ENCODE measurements at places on chromosomes 7 and 10.
A peak's percentile ranks its signal among the peaks of the same experiment; 100 is the strongest.

- no peak for DNase-seq
These were observed 151.1 kb downstream of the SEM1 start for GRCh38 chr7:96558530-96558929.

GRCh38 chr7:111753968-111754367 lies 191.7 kb upstream of the IMMP2L start:
- no peak for DNase-seq

- no peak for DNase-seq
These were observed 313.1 kb upstream of the SMIM30 start for GRCh38 chr7:113431406-113431805.

DNA sequence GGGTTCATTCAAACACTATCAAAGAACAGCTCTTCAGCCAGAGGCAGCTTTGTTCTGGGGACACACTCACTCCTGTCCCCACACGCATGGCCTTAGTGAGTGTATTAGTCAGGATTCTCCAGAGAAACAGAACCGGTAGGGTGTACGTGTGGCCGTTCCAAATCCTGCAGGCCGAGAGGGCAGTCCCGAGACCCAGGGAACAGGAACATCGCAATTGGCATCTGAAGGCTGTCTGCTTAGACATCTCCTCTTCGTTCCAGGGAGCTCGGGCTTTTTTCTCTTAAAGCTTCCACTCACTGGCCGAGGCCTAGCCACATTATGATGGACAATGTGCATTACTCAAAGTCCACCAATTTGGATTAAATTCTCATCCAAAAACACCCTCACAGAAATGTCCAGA lies 523.3 kb downstream of the GLRX3 start:
- no peak for DNase-seq

- DNase-seq, result no peak
These were observed 3.5 kb downstream of the FASTK start for GRCh38 chr7:151076863-151077704.

DNA sequence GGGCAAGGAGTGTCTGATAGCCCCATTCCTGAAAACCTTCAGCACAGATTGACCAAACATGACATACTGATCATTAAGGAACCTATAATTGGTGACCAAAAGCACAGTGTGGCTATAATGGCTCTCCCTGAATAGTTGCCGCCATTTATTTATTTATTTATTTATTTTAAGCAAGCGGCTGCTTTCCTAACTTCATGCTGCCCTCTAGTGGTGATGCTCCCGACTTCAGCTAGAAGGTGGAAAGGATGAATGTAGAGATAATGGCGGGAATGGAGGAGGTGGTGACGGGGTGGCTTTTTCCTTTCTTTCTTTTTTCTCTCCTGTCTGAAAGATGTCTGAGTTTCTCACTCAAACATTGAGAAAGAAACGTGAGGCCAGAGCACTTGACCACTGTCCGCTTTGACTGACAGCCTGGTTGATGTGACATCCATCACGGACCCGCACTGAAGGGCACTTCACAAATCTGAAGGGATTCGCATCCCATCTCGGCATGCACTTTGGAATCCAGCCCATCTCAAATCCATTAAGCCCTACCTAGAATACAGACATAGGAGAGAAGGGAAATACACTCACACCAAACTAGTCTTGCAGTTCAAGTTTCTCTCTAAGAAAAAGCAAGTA lies 1090.1 kb downstream of the KCNMA1 start:
- peak; percentile 24 for DNase-seq

GRCh38 chr7:117012696-117013095 lies 59.4 kb downstream of the ST7 start:
- no peak for DNase-seq

DNA sequence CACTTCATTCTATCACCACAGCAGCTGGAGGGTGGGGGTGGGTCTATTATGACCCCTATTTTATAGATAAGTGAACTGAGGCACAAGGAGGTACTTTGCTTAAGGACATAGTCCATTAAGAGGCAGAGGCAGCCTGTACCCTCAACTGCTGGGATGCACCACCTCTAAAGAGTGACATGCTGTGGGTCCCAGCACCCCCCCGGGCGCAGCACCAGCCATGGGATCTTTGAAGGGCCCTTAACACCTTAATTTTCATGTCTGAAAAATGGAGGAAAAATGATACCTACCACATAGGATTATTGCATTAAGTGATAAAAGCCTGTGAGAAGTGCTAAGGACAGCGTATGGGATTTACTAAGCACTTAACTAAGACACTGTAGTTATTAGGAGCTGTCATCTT lies 15.4 kb downstream of the ADCYAP1R1 start:
- no peak for DNase-seq

DNA sequence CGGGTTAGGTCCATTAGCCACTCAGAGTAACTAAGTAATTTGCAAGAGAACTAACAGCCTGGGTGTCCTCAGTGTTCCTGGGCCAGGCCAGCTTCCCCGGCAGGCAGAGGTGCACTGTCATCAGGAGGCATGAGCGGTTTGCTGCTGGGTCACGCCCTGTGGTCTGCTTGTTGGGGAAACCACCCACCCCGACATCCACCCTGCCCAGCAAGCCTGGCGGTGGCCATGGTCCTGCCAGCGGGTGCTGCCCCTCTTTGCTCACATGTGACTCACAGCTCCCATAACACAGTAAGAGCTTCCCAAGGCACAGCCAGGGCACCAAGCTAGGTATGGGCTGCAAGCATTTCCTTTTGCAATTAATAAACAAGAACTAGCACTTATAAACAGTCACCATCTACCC lies 75.9 kb downstream of the RGS10 start:
- peak; percentile 17 for DNase-seq

GRCh38 chr7:43577485-43577951 lies 5.4 kb upstream of the STK17A start:
- no peak for DNase-seq

DNA sequence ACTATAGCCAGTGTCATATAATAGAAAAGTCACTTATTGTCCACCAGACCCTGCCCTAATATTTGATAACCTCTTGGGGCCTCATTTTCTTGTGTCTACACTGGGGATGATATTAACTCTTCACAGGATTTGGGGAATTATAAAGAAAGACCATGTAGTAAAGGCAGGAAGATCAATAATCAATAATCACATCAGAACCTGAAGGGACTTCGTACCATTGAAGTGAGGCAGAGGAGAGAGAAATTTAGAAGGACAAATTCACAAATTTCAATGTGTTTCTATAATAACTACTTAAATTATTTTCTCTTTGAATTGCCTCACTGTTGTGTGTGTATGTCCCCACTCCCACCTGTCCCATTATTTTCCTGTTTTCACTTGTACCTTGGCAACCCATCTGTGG lies 10.7 kb upstream of the SGMS1 start:
- no peak for DNase-seq

GRCh38 chr10:8084799-8085198 lies 30.3 kb downstream of the GATA3 start:
- DNase-seq, result no peak
